ENCODE measurements at places on chromosomes 1 and 21.

DNA sequence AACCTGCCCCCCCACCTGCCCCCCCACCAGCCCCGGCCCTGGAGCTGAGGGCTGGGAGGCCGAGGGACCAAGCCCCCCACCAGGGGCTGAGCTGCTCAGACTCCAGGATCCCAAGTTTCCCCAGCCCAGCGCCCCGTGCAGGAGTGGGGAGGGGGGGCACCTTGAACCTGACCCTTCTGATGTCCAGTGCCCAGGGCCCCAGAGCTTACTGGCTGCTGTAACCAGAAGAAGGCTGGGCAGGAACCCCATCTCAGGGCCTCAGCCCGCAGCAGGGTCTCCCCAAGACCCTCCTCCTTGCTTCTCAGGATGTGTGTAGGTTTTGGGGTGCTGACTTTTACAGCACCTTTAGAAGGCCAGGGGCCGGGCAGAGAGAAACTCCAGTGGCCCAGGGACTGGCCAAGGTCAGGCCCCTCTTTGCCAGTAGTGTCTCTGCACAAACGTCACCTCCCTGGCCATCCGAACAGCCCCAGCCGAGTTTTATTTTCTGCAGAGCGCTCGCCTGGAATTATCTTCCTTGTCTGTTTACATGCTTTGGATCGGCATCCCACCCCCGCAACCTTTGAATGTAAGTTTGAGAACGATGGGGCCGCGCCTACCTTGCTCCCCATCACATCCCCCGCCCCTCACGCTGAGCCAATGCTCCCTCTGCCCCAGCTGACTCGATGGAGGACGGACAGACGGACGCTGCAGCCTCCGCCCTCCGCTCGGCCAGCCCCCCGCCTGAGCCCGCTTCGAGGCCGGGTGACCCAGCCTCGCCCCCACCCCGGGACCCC, 70.1 kb upstream of the CASZ1 start:
- DNase-seq = no peak

- no peak for DNase-seq
Measured at GRCh38 chr1:177302357-177303044, 131.7 kb downstream of the BRINP2 start.

DNA sequence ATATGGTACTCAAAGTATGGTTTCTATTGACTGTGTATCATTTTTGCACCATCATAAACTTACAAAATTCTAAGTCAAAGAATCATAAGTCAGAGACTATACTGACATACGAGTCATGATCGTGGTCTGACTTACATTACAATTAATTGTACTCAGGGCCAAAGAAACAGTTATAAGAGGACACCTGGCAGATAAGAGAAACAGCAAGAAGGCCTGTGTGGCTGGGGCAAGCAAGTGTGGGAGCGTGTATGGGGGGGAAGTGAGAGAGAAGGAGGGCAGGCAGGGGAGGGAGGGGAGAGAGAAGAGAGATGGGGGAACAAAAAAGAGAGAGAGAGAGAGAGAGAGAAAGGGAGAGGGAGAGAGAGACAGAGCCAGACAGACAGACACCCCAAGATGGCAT, 70.9 kb downstream of the RERE start:
- no peak for DNase-seq

DNA sequence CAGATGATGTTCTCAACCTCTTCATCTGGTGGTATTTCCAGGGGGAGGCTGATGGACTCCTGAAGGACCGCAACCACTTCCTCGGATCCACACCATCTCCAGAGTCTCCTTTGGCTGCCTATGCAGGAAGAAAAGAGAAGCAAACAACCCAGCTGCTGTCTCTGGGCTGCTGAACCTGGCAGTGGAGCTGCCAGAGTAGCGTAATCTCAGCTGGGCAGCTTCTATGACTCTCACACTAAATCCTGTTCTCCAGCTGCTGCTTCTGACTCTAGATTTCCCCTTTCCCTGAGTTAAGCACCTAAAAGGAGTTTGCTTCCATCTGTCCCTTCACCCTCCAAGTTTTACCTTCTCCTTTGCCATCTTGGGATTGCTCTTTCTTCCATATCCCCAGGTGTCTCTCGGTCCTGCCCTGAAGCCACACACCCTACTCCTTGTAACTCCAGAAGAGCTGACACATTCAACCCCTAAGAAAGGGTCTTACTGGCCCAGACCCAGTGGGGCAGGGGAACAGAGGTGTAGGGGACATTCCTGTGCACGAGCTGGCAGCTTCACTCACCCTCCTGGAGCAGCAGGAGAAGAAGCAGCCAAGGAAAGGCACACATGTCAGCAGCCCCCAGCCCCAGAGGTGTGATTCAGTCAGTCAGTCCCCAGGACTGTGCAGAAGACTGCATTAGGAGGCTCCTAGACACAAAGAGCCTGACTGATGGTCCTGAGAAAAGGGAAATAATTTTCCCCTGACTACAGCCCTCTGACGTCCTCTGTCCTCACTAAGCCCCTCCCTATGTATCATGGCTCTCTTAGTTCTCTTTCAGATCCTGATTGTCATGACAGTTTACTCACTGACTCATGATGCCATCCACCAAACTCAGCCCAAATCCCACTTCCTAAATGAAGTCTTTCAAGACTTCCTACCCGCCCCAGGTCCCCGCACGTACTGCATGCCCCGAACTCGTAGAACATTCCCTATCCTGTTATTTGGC, at the start of gene SLAMF9:
Gene SLAMF9, minus strand, starts transcription at position 702 of the 980 bp plus-strand sequence. Its CDS starts 100 bp downstream, at position 602.
- no peak for DNase-seq

DNA sequence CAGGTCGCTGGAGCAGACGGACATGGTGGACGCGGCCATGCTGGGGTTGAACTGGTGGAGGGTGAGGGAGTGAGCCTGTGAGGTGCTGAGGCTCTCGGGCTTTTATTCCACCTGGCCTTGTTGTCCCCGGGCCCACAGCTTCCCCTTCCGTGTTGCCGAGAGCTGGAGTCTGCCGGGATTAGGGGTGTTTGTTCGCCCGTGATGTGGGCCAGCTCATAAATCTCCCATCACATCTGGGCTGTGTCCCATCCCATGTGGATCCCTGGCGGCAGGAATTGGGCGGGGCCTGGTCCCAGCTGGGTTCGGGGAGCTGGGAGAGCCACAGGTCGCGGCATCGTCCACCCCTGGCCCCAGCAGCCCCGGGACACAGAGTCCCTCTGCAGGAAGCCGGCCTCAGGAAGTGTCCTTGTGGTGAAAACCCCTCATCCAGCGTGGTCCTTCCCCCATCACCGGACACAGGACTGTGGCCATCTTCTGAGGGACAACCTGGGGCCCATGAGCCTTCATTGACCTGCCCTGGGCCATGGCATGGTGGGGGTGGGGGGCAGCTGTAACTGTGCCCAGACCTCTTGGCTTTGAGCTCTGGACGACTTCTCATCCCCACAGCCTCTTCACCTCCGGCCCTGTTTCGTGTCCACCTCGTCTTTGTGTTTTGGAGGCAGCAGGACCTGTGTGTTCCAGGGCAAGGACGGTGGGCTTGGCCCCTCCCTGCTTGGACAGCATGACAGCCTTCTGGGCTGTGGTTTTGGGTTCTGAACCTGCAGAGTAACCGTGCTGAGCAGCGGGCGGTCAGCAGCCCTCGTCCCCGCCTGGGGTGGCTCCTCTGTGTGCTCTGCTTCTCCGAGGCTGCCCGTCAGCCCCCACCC, at the start of gene KRTAP10-6:
Gene KRTAP10-6, minus strand, starts transcription at position 60 of the 866 bp plus-strand sequence. Its CDS starts 21 bp downstream, at position 39.
- no peak for DNase-seq

- no peak for DNase-seq
Measured at GRCh38 chr1:184513421-184513820, 126.6 kb downstream of the C1orf21 start.

DNA sequence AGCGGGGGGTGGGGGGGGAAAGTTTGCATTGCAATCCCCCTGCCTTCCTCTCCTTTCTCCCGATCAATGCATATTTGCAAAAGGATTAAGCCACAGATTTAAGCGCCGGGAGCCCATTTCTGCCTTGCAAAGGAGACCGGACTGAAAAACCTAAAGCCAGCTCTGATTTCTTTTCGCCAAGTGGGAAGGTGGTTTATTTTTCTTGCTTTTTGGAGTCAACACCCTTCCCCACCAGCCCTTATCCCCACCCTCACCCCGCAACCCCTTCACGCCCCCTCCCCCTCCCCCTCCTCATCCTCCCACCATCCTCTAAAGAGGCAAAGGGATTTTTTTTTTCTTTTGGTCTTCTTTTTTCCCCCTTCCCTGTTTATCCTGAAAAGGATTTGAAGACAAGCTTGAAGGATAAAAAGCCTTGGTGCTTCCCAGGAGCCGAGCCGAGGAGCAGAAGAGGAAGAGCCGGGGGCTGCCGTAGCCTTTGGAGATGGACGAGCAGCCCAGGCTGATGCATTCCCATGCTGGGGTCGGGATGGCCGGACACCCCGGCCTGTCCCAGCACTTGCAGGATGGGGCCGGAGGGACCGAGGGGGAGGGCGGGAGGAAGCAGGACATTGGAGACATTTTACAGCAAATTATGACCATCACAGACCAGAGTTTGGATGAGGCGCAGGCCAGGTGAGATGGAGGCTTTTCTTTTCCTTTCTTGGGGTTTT, 513 bp downstream of the PBX1 start:
- DNase-seq = no peak

DNA sequence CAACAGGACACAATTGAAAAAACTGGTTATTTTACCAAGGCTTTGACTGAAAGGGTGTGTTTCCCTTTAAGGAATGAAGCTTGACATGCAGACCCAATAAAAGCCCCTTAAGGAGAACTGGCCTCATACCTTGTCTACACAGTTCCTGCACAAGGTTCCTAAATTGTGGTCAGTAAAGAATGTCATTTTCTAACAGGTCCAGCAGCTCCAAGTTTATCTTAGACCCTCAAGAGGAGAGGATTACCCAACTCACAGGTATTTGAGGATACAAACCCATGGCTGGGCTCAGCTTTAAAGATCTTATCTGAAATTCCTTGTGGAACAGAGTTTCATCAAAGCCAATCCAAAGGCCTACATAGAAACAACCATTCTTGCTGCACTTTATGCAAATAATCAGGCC, 31.4 kb upstream of the CBR3 start:
- DNase-seq = no peak

GRCh38 chr1:153233448-153233847, 16.1 kb downstream of the PRR9 start:
- DNase-seq = no peak

DNA sequence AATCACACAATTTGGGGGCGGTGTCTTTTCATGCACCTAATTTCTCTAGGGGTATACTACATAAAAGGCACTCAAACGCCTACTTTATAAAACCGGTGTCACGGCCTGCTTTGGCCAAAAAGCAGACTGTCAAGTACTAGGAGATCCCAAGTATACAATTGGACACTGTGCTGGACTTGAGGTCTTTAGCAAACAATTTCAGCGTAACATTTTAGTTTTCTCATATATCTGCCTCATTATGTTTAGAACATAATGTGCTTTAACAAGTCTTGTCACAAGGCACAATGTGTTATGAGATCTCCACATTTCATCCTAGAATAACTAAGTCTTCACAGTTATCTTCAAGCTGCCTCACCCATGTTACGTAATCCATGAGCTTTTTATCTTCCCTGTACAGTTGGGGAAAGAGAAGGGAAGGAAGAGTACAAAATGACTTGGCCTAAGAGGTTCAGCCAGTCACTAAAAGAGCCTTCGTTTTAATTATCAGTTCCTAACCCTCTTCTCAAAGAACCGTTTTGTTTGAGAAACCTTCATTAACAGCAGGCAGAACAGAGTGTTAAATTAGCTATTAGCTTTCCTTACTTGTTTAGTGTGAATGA, 1.7 kb downstream of the SSX2IP start:
- no peak for DNase-seq

- DNase-seq = no peak
Measured at GRCh38 chr1:39178541-39179431, 25.7 kb upstream of the MACF1 start.

- DNase-seq = no peak
Measured at GRCh38 chr1:201578008-201578888, 39.3 kb downstream of the NAV1 start.

- no peak for DNase-seq
Measured at GRCh38 chr1:178643831-178644230, 81.2 kb upstream of the RALGPS2 start.

DNA sequence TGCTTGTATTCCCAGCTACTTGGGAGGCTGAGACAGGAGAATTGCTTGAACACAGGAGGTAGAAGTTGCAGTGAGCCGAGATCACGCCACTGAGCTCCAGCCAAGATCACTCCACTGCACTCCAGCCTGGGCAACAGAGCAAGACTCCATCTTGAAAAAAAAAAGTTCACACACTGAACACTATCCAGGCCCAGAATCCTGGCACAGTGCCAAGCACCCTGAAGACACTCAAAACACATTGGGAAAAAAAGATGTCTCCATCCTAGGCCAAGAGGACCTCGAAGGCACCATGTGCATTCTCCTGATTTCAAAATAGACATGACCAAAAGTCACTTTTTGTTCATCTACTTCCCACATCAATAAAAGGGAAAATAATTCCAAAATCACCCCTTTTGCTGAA, 38.7 kb downstream of the SLC9A1 start:
- no peak for DNase-seq

DNA sequence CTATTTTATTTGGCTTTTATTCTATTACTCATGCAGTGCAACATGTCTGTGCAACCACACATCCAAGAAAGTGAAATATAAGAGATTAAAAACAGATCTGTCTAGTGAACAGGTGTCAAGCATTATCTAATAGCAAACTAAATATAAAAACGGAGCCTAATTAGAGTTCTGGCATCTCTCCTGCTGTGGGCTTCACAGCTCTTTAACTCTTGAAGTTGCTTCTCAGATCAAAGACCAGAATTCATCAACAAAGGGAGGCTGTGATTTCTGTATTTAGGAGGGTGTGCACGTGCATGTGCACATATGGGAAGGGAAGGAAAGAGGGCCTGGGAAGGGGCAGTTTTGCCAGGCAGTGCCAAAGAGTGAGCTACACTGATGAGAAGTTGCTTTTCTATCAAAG, 81.0 kb downstream of the MIS18A start:
- DNase-seq = no peak

DNA sequence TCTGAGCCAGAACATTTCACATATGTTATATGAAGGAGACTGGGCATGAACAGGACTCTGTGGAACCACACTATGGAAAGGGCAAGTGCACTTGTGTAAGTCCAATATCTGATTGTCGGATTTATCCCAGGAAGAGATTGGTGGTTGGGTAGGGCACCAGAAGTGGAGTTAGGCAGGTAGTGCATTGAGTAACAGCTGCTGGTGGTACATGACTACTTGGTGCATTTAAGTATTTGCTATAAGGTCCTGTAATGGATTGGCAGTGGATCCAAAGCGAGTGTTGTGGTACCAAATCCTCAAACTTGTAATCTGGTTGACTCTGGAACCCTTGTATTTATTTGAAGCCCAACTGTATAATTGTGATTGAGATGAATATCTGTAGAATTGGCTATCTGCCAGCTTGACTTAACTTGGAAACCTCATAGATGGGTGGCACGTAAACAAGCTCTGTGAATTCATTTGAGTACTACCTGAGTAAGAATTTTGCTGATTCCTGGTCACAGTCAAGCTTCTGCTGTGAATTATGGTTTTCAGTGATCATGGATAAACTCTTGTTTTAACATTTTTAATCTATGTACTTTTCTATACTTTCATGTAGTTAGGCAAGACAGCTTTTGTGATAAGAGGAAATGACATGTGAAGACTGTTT, 21.1 kb downstream of the UBAP2L start:
- DNase-seq = no peak

GRCh38 chr1:100643471-100644196, 75.9 kb upstream of the VCAM1 start:
- DNase-seq = no peak

Data from stimulated activated CD8-positive, alpha-beta memory T cell treated with anti-CD3 and anti-CD28 coated beads, Interleukin-2, amount 100 ng/mL, for 48 hours (primary cell).